ENCODE measurements at places on chromosomes 1 and 21. TPM values are rescaled to one million over a fixed set of nuclear protein-coding genes. Genes with fewer than 3 reads are reported as not detected.

DNA sequence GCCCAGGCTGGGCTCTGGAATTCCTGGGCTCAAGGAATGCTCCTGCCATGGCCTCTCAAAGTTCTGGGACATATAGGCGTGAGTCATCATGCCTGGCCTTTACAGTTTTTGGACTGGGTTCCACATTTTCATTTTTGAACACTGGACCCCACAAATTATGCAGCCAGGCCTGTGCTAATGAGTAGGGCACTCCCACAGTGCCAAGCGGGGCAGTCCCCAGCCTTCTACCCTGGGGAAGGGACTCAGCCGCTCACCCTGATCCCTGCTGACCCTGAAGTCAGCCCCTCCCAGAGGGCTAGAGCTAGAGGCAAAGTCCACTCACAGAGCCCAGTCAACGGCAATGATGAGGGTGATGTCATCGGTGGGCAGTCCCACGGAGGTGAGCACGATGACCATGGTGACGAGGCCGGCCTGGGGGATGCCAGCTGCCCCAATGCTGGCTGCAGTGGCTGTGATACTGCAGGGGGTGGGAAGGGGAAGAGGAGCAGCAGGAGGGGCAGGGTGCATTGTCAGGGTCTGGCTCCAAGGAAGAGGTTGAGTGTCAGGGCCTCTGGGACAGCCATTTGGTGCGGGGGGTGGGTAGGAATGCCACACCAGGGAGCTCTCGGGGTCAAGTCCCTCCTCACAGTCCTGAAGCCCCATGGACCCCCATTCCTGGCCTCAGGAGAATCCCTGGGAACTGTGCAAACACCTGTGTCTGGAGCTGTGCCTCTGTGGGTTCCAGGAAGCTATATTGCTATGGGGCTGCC, 27.6 kb downstream of the PODN start:
- H3K4me1 ChIP-seq: no peaks in the 10 kb centered on the region
- no peak overlapping the region for H3K4me3 ChIP-seq
- DNase-seq: no peak
- no peaks in the 10 kb centered on the region for H3K27me3 ChIP-seq
- H3K36me3 ChIP-seq: no peaks in the 10 kb centered on the region

DNA sequence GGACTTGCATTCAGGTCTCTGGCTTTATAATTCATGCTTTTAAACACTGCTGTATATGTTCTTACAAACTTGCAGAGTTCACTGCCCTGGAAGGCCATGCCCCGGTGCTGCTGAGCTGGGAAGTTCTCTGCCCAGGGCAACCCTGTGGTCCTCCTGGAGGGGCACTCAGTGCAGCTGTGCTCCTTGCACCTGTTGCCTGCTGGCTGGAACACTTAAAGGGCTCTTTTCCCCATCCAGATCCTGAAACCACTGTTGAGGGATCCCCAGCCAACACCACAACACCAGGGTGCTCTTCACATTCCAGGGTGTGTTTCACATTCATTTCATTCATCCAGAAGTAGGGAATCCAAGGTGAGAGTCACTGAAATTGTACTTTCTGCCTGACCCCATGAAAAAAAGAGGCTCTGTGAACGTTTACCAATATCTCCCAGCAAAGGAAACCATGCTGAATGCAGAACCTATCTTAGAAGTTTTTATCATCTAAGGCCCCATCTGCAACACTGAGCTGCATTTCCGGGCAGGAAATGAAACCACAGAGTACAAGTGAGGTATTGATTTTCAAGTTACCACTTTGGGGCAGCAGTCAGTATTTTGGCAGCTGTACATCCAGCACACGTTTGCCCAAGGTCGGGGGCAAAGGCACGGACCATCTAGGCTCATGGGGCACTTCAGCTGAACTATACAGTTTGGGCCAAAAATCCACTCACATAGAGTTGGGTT, 16.4 kb upstream of the KIAA0040 start:
- peak overlapping the region; percentile 43 for H3K27ac ChIP-seq
- peak; percentile 37 for DNase-seq
- no peaks in the 10 kb centered on the region for H3K36me3 ChIP-seq

- H3K27ac ChIP-seq: no peak overlapping the region
- DNase-seq: no peak
- H3K4me1 ChIP-seq: no peaks in the 10 kb centered on the region
- no peaks in the 10 kb centered on the region for H3K27me3 ChIP-seq
- no peak overlapping the region for H3K4me3 ChIP-seq
- H3K36me3 ChIP-seq: no peaks in the 10 kb centered on the region
Measured at GRCh38 chr1:110320168-110320518, 19.0 kb upstream of the RBM15 start.

DNA sequence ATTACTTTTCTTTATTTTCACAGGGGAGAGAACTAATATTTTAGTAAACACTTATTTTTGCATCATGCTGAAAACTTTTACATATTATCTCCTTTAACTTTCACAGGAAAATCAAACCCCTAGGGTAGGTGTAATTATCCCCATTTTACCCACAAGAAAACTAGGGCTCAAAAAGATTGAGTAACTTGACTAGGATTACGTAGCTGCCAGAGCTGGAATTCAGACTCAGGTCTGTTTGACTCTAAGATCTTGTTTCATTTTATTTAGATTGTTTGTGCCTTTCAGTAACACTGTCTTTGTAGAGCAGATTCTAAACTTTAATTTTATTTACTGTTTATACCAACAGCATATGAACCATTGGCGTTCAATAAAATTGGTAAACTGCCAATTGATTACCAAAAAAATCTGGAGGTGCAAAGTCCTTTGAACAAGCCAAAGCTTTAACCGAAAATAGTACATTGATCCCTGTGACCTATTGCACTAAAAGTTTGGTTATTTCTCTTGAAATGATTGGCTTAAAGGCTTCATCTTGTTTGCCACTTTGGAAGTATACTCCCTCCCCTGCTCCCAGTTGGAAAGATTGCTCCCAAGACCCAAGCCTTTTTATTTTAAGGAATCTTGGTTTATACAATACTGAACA, 71.0 kb upstream of the WDR26 start:
- no peaks in the 10 kb centered on the region for H3K36me3 ChIP-seq
- no peak overlapping the region for H3K4me3 ChIP-seq
- no peak for DNase-seq
- no peaks in the 10 kb centered on the region for H3K27me3 ChIP-seq
- H3K4me1 ChIP-seq: no peaks in the 10 kb centered on the region

DNA sequence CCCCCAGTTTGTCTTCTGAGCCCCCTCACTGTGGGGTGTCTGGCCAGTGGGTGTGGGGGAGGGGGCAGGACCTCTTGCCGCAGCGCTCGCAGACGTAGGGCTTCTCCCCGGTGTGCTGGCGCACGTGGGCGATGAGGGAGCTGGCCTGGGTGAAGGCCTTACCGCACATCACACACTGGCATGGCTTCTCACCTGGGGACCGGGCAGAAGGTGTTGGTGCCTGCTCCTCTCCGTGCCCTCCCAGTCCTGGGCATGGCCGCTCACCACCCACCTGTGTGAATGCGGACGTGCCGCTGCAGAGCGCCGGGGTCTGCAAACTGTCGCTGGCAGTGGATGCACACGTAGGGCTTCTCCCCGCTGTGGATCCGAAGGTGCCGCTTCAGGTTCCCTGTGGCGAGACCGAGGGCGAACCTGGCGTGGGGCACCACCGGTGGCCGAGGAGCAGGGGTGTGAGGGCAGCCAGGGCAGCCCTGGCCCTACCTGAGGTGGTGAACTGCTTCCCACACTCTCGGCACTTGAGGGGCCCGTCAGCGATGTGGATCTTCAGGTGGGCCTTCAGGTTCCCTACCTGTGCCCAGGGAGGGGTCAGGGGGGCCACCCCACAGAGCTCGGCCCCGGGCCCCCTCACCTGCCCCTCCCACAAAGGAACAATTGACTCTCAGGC, 32.4 kb downstream of the ZBTB17 start:
- no peaks in the 10 kb centered on the region for H3K4me1 ChIP-seq
- H3K4me3 ChIP-seq: no peak overlapping the region
- H3K27me3 ChIP-seq: no peaks in the 10 kb centered on the region
- H3K36me3 ChIP-seq: peaks cover 19% of the 10 kb centered on the region

DNA sequence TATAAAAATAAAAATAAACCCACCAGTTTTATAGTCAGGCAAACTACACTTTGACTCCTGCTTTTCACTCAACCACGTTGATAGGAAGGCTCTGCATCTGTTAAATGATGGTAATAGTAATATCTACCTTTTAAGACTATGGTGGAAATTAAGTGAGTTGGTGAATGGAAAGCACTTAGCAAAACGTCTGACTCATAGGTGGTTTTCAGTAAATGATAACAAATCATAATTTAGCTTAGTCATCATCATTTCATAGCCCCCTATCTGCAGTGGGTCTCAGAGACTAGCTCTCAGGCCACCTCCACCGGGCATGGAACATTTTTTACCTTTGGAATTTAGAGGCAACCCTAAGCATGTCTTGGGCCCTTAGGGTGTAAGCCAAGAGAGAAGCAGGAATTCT, 160.0 kb downstream of the PDE4B start:
- no peak overlapping the region for H3K4me3 ChIP-seq
- DNase-seq: no peak
- H3K4me1 ChIP-seq: no peaks in the 10 kb centered on the region
- no peaks in the 10 kb centered on the region for H3K27me3 ChIP-seq

AGBL4 gene
- not detected for total RNA-seq

DNA sequence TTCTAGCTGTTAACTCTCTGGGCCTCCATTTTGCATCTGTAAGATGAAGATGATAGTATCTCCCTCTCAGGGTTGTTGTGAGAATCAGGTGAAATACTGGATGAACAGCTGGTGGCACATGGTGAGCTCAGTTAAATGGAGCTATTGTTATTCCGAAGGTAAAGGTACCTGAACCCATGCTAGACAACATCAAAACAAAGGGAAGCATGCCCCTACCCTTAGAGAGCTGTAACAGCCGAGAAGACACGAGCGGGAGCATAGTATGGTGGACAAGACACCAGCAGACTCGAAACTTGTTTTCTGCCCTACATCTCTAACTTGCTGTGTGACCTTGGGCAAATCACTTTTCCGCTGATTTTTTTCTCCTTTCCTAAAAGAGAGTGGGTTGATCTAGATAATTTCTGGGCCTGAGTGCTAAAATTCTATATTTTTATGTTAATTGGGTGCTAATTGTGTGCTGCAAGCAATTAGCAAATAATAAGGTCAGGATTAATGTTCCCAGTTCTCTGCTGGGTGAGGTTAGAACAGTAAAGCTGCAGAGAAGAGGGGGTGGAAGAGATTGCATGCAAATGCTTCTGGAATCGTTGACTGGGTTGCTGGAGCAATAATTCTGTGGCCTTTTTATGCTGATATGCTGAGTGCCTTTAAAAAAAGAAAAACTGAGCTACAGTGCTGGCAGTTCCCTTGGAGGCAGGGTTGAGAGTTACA, 10.8 kb downstream of the TMEM200B start:
- no peaks in the 10 kb centered on the region for H3K27me3 ChIP-seq
- H3K4me1 ChIP-seq: no peaks in the 10 kb centered on the region
- no peak for DNase-seq
- no peak overlapping the region for H3K27ac ChIP-seq
- peaks cover 62% of the 10 kb centered on the region for H3K36me3 ChIP-seq
- H3K4me3 ChIP-seq: no peak overlapping the region

- no peak for DNase-seq
- no peak overlapping the region for H3K4me3 ChIP-seq
- H3K27me3 ChIP-seq: no peaks in the 10 kb centered on the region
- H3K4me1 ChIP-seq: no peaks in the 10 kb centered on the region
- H3K27ac ChIP-seq: no peak overlapping the region
Measured at GRCh38 chr1:232608427-232608826, 21.5 kb downstream of the SIPA1L2 start.

DNA sequence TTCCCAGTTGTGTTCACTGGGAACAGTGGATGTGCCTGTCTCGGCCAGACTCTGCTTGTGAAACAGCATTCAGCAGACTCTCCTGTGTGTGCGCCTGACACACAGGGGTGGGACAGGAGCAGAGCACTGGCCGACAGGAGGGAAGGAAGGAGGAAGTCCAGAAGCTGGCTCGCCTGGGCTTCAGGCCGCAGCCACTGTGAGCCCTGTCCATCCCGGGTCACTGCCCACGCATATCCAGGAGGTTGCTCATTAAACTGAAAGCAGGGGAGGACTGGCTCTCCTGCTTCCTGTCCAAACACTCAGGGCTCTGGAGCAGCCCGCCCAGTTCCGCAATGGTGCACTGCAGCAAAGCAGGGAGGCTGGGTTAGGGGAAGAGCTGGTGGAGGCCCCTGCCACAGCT, 218.7 kb upstream of the VAMP3 start:
- H3K36me3 ChIP-seq: no peaks in the 10 kb centered on the region
- no peak overlapping the region for H3K4me3 ChIP-seq
- H3K27ac ChIP-seq: no peak overlapping the region
- no peak for DNase-seq
- H3K27me3 ChIP-seq: no peaks in the 10 kb centered on the region
- H3K4me1 ChIP-seq: no peaks in the 10 kb centered on the region

DNA sequence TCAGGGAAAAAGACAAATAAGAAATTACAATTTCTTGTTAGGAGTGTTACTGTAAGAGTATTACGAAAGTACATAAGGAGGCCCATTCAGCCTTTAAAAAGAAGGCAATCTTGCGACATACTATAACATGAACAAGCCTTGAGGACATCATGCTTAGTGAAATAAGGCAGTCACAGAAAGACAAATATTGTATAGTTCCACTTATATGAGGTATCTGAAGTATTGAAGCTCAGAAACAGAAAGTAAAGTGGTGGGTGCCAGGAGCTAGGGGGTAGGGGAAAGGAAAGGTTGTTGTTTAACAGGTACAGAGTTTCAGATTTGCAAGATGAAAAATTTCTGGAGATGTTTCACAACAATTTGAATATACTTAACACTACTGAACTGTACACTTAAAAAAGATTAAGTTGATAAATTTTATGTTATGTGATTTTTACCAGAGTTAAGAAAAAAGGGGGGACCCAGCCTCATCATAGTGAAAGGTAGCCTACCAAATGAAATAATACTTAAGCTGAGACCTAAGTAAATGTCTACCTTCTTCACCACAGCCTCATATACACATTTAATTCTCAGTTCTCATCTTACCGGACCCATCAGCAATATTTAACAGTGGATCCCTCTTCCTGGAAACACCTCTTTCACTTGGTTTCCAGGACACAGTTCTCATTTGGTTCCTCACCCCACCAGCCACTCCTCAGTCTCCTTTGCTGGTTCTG, 19.5 kb downstream of the USP24 start:
- no peak for DNase-seq
- peaks cover 51% of the 10 kb centered on the region for H3K4me1 ChIP-seq
- no peaks in the 10 kb centered on the region for H3K27me3 ChIP-seq
- no peak overlapping the region for H3K4me3 ChIP-seq
